Sigmoid colon (tissue), 7 donors: ENCODE measurements at places on chromosomes 11 and 22. TPM values are rescaled to one million over a fixed set of nuclear protein-coding genes. Genes with fewer than 3 reads are reported as not detected.

- DNase-seq: no peak
These were observed 12.8 kb downstream of the BRSK2 start for GRCh38 chr11:1402355-1403077.

OR51B4 gene
- not detected for total RNA-seq

DNA sequence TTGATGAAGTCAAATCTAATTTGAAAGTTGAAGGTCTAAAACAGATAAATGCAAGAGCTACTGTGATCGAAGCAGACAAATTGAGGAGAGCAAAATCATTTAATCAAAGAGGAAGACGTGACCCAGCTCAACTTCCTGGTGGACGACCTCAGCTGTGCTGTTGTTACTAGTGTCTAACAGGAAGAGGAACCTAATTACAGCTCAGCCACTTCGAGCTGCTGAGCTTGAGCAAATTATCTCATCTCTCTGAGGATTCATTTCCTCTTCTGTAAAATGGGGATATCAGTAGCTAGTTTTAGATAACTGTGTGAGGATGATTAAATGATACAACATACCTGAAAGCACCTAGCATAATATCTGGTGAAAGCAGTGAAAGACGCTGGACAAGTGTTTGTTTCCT is 48.6 kb upstream of the OLFML1 start:
- DNase-seq: no peak

TREH gene
- total RNA-seq: not detected

- no peak for DNase-seq
These were observed 46.0 kb downstream of the RPL27A start for GRCh38 chr11:8728563-8728962.

GRCh38 chr11:86193297-86194095 is 51.1 kb upstream of the EED start:
- DNase-seq: peak; percentile 77

GLB1L2 gene
- total RNA-seq: 46.4 TPM

- no peak for DNase-seq
These were observed 60.7 kb downstream of the RAB38 start for GRCh38 chr11:88114486-88115045.

DMC1 gene
- total RNA-seq: 2.2 TPM

GRCh38 chr22:30241576-30242371 is 4.8 kb downstream of the LIF start:
- DNase-seq: no peak

DRD4 gene
- 2.2 TPM for total RNA-seq

C11orf16 gene
- total RNA-seq: not detected

DNA sequence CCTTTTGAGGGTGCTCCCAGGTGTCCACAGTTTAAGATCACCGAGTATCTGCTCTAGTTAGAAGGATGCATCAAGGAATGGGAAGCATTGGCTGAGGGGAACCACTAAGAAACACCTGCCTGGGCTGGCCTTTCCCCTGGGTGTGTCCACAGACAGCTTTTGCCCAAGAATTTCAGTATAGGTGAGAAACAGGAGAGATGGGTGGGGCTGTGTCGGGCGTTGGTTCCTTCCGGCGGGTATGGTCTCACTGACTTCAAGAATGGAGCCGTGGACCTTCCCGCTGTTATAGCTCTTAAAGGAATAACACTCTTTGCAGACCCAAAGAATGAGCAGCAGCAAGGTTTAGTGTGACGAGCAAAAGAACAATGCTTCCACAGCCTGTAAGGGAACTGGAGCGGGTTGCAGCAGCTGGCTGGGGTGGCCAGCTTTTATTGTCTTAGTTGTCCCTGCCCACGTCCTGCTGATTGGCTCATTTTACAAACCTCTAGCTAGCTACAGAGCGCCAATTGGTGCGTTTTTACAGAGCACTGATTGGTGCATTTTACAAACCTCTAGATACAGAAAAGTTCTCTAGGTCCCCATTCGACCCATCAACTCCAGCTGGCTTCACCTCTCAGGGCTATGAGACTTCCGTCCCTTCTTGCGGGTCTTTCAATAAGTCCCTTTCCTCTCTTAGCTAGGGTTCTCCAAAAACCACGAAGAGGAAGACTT is 2.4 kb downstream of the FADS1 start:
- no peak for DNase-seq

DNA sequence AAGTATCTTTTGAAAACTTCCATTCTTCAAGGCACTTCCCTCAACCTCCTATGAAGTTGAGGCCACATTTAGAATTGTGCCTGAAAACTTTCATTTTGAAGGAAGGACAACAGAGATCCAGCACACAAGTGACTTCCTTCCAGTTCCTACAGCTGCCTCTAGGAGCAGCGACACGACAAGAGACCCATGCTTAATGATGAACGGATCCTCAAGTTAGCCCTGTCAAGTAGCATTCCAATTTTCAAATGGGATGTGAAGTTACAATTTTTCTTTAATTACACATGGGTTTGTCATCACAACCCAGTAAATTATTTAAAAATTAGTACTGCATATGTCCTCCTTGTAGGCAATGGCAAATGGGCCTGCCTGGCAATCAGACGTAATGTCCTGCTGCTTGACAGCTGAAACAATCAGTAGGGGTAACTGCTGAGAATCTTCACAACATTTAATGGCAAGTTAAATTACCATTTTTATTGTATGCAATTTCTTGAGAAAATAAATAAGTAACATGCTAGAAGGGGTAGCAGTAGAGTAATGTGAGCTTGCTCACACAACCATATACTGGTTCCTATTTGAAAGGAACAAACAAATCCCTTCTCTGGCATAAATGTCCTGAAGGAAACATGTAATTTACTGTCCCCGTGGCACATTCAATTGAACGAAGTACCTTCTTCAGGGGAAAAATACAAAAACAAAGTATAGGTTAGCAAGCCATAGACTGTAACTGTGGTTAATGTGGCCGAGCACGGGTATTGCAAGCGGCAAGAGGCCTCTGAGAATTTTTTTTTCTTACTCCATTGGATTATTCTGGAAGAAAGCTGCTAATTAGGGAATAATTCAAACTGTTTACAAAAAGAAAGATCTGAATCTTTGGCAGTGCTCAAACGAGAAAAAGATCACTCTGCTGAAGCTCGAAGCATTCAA is 288.3 kb downstream of the CADM1 start:
- DNase-seq: no peak

GAL3ST3 gene
- total RNA-seq: not detected

GRCh38 chr22:50205781-50206569 is 5.2 kb downstream of the SELENOO start:
- no peak for DNase-seq

DNA sequence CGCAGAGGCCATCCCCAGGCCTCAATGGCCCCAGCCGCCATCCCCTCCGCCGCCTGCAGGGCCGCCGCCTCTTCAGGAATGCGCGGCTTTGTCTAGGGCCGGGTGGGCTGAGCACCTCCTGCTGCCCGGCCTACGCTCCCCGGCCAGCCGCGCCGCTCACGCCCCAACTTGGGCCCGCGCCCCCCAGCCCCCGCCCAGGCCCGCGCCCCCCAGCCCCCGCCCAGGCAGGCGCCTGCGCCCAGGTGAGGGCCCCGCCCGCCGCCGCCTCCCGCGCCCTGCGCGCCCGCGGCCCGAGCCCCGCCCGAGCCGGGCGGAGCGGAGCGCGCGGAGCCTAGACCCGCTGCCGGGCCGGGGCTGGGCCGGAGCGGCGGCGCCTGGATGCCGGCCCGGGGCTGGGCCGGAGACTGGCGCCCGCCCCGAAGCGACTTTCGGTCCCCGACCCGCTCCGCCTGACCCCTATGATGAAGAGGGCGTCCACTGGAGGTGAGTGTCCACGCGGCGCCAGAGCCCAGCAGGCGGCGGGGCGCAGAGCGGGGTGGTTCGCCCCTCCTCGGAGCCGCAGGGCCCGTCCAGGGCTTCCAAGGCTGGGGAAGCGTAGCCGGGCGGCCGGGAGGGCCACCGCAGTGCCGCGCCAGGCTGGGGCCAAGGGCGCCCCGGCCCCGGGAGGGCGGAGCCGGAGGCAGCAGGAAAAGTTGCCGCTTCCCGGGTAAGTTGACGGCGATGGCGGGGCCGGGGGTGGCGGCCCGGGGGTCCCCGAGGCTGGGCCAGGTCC is 34.3 kb upstream of the PRODH start:
- no peak for DNase-seq

DNA sequence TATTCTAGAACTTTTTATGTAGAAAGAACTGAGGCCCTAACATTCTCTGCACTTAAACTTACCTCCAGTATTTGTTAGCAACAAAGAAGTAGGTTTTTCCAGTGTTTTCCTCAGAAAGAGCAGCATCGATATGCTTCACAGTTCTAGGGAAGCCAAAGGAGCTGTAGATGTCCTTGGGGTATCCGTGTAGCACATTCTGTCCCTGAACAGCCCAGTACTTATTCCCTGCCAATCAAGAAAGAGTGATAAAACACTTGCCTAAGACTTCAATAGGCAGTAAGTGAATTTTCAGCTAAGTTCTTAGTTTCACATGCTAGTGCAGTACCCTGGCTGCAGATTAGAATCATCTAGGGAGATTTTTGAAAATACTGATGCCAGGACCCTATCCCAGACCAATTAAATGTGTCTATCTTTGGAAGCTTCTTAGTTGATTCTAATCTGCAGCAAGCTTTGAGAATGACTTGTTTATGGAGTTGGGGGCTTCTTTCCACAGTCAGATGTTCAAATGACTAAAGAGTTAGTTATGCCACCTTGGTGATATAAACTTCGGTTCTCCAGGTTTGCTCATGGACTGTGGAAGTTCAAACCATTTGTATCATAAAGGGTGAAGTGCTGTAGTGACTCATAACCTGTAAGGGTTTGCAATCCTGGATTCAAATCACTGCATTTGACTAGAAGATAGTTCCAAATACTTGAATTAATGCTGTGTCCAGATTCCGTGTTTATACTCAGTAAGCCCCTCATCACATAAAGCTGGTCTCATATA is 6.5 kb downstream of the MMP1 start:
- DNase-seq: no peak

- no peak for DNase-seq
These were observed 82.3 kb downstream of the USP35 start for GRCh38 chr11:78270971-78271370.

- DNase-seq: peak; percentile 28
These were observed 169.1 kb upstream of the B3GAT1 start for GRCh38 chr11:134581121-134581626.

DNA sequence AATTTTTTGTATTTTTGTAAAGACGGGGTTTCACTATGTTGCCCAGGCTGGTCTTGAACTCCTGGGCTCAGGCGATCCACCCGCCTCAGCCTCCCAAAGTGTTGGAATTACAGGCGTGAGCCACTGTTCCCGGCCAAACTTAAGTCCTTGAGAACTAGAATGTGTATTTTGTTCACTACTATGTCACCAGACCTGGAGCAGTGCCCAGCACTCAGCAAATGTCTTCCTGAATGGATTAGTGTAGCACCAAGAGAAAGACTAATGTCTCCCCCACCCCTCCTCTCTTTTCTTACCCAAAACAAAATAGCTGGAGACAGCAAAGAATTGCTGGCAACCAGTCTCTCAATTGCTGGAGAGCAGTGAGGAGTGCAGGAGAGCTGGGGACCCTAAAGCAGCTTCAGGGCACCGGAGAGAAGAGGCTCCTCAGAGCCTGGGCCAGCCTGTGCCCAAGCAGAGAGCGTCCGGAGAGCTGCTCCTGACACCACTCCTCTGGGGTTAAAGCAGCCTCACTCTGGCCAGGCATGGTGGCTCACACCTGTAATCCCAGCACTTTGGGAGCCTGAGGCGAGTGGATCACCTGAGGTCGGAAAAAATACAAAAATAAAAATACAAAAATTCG is 14.9 kb downstream of the SLC25A18 start:
- peak; percentile 92 for DNase-seq

GRCh38 chr22:33756508-33756949 is 163.7 kb downstream of the LARGE1 start:
- DNase-seq: no peak

DNA sequence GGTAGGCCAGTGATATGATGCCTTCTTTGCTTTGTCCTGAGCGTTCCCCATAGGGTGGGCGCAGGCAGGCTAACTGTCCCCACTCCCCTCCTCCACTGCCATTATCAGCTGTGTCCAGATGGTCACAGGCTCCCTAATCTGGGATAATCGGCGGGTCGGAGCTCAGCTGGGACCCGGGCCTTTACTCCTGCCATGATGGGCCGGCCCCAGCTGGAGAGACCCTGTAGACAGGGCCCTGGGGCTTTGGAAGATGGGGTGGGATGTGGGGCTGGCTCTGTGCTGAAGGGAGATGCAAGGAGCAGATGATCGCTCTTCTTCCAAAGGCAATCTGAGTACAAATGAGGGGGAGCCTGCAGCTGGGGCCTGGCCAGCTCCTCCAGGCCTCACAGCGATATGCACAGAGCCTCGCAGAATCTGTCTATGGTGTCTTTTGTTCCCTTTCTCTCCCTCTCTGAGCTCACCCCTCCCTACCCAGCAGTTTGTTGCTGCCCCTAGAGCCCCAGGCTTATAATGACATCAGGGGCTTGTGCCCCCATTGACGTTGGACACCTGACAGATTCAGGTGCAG is 11.9 kb downstream of the KLHL35 start:
- no peak for DNase-seq

- no peak for DNase-seq
These were observed 16.6 kb upstream of the NAV2 start for GRCh38 chr11:19696073-19696472.

- DNase-seq: no peak
These were observed 49.9 kb upstream of the SOX6 start for GRCh38 chr11:16406226-16406625.

DNA sequence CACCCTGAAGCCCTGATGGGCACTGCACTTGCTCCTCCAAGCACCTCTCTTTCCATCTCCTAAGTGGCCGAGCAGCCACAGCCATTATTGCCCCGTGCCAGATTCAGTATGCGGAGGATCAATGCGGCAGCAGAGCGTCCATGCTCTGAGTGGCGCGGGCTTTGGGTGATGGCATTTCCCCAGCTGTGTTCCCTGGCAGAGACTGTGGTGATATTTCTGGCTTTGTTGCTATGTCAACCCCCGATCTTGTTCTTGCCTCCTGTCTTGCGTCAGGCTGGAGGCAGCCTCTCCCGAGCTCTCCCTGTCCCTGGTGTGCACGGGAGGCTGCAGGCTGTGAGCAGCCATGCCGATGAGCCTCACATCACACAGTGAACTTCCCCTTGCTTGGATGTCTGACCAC is 1018.6 kb downstream of the TBC1D22A start:
- no peak for DNase-seq

- DNase-seq: no peak
These were observed 49.4 kb downstream of the HORMAD2 start for GRCh38 chr22:30129636-30130035.

- no peak for DNase-seq
These were observed 91.2 kb downstream of the LUZP2 start for GRCh38 chr11:24588081-24588480.

GRCh38 chr22:19514831-19515565 is 9.2 kb downstream of the CLDN5 start:
- DNase-seq: no peak

FBLN1 gene
- total RNA-seq: 216 TPM

GRCh38 chr11:34262531-34263081 is 95.2 kb downstream of the ABTB2 start:
- no peak for DNase-seq

DNA sequence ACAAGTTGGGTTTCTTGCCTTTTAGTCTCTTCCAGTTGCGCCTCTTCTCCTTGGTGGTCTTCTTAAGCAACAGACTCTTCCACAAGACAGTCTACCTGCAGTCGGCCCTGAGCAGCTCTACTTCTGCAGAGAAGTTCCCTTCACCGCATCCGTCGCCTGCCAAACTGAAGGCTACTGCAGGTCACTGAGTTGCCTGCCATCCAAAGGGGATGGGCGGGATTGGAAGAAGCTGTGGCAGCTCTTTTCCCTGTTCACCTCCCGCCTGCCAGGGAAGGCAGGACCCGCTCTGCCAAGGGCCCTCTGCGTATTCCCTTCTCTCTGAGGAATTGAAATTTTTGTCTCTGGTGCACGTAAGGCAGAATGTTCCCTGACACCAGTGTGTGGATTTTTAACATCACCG is 9.2 kb upstream of the STT3A start:
- no peak for DNase-seq
